ENCODE measurements at places on chromosomes 1 and 21.
A peak's percentile ranks its signal among the peaks of the same experiment; 100 is the strongest.

DNA sequence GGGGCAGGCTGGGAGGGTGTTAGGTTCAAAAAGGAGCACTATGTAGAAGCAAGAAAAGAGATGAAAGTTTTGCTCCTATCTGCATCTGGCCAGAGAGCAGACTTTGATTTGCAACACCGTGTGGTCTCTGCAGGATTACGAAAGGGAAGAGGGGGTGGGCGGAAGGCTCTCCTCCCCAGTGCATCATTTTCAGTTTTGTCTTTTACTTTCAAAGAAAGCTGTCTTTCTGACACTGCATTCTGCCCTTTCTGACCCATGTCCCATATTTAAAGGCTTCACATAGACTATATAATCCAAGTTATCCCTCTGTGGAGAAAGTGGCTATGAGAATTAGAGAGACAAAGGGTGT, 126.5 kb downstream of the RHOU start:
- DNase-seq = no peak

GRCh38 chr1:59045137-59045536, 251.8 kb upstream of the FGGY start:
- no peak for DNase-seq

- no peak for DNase-seq
Measured at GRCh38 chr1:81780705-81781454, 19.9 kb upstream of the ADGRL2 start.

GRCh38 chr21:36749935-36750575, 51.1 kb downstream of the SIM2 start:
- no peak for DNase-seq

GRCh38 chr1:29120947-29121485, 2.7 kb downstream of the TMEM200B start:
- peak; percentile 13 for DNase-seq

GRCh38 chr1:51316113-51316845, 14.1 kb downstream of the TTC39A start:
- DNase-seq = no peak

GRCh38 chr1:90726986-90727480, 9.9 kb upstream of the BARHL2 start:
- DNase-seq = no peak

DNA sequence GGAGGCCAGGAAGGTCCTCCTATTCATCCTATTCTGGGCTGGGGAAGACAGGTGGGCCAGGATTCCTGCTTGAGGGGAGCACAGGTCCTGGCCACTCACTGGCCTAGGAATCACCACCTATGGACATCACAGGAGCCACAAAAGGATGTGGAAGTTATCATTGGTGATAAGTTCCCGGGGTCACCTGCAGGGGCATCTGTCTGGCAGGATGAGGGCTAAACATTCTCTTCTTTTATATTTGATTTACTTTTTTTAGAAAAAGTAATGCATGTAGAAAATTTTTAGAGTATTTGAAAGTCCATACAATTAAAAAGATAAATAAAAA, 33.2 kb upstream of the KIAA0040 start:
- DNase-seq = no peak

DNA sequence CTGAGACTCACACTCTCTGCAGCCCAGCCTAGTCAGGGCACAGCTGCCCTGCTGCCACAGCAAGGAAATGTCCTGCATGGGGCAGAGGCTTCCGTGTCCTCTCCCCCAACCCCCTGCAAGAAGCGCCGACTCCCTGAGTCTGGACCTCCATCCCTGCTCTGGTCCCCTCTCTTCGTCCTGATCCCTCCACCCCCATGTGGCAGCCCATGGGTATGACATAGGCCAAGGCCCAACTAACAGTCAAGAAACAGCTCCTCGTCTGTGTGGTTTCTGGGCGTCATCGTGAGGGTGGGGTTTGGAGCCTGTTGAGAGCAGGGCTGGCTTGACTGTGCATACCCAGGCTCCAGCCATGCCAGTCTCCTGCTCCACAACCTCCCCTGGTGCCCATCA, 19.5 kb downstream of the FAAH start:
- no peak for DNase-seq

GRCh38 chr1:227782226-227782625, 33.2 kb upstream of the PRSS38 start:
- DNase-seq = no peak

DNA sequence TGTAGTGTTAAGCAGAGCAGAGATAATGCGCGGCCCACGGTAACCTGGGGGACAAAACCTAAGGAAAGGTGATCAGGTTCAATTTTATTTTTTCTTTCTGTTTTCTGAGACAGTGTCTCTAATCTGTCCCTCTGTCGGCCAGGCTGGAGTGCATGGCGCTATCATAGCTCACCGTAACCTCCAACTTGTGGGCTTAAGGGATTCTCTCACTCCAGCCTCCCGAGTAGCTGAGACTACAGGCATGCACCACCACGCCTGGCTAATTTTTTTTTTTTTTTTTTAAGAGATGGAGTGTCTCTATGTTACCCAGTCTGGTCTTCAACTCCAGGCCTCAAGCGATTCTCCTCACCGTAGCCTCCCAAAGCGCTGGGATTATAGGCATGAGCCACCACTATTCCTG, 724 bp upstream of the ANKRD35 start:
- DNase-seq = no peak

DNA sequence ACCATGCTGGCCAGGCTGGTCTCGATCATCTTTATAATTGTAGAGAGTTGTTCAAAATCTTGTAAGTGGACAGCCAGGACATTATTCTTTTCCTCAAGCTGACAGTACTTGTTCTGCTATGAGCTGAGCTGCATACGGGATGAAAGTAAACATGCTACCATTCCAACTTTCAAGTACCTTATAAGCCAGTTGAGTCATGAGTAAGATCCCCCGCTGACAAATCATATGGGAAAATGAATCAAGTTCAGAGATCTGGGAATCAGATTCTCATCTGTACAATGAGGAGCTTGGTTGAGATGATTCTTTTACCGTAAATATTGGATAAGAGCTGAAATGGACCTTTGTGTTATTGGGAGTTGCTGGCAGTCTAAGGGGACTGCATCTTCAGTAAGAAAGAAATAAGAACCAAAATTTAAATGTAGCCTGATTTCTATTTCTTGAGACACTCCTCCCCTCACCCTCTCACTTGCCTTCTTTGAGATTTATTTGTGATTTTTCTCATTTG, 62.7 kb downstream of the CENPF start:
- no peak for DNase-seq

DNA sequence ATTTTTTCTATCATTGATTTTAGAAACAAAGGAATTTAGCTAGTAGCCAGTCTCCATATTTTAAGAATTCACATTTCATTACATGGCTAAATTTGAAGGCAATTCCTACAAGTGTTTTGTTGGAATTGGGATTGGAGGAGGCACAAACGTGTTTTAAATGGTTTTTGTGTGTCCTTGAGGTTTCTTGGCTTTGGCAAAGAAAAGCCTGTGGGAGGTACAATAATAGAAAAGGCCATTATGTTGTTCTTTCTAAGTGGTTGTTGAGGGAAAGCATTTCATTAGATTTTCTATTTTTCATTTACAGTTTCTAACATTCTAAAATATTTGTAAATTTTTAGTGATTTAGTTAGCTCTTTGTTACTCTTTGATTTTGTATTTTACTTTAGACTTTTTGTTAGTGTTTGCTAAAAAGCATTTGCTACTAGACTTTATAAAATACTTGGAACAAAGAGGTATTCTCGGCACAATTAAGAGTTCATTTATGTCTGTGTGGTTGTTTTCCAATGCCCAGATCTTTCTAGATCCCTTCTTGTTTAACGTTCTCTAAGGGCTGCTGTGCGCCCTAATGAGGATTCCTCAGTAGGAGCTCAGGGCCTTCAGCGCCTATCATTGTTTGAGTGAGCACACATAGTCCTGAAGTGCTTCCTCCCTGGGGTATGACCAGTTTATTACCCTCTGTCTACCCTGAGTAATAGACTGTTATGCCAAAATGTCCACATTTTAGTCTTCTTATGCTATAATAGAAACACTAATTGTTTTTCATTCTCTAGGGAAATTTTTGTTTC, 70.0 kb upstream of the KIAA1614 start:
- DNase-seq = no peak

DNA sequence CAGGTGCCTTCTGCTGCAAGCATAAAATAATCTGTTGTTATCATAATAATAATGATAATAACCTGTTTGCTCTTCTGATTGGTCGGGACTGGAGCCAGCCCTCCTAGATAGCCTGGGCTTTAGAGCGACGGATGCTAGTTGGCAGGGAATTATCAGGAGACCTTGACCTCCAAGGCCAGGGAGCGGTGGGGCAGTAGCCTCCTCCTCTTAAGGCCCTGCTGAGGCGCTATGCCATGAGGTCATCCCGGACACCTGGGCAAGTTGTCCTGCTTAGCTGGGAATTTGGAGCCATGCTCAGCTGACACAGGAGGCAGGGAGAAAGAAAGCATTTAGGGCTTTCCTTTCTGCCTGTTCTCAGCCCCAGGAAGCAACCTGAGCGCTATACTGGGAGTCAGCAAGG, 15.6 kb downstream of the C1orf115 start:
- DNase-seq = no peak

DNA sequence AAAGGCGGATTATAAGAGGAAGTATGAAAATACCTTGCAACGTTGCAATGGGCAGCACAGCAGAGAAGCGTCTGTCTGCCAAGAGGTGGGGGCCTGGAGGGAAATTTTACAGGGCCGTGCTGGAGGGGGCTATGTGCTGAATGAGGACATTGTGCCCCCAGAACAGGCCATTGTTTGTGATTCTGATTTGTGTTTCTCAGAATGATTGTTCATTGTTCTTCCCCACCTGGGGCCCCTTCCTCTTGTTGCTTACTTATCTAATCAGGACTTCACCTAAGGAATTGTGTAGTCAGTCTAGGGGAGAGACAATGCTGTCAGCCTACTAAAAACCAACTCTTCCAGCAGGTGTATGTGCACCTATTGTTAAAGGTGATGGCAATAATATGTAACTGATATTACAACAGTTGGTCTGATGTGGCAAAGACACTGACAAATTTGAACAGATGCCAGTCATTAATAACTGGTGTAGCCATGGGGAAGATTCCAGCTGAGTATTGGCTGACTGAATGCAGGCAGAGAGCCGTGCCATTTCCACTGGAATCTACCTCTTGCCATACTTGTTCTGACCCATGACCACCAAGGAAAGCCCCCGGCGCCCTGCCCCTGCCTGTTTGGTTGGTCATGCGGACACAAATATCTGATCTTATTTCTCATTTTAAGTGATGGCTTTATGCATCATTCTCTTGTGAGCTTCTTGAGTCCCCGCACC, 45.2 kb upstream of the PSEN2 start:
- DNase-seq = no peak

DNA sequence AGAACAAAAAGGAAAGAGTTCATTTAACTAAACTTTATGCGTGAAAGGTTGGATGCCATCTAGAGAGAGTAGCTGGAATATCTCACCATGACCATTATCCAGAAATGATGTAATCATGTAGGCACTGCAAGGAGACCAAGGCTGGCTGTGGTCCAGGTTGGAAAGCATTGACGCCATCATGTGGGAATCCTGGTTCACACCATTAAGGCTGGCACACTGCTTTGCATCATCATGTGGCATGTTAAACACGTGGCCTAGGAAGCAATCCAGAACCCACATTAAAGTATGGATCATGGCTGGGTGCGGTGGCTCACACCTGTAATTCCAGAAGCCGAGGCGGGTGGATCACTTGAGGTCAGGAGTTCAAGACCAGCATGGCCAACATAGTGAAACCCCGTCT, 4.3 kb downstream of the ADAMTS1 start:
- DNase-seq = no peak

DNA sequence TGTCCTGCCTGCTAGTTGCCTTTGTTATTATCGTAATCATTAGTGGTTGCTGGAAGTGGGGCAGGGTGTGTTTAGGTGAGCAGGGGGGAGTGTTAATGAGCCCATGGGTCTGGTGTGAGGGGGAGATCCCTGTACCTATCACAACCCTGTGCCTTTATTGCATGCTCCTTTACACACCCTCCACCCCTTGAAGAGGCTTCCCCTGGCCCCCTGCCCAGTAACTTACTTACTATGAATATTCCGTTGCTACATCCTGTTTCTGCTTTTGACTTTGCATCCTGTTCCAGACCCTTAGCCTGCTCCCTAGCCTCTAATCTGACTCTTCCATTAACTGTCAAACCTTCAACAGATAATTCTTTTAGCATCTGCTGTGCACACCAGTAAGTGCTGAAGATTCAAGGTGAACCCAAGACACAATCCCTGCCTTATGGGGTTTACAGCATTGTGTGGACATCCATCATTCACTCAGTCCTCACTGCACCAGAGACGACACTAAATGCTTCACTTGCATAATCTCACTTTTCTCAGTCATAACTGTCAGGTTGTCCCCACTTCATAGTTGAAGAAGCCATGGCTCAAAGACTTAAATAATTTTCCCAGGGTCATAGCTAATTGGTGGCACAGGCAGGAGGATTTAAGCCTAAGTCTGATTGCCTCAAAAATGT, 47.9 kb downstream of the CDC7 start:
- no peak for DNase-seq

DNA sequence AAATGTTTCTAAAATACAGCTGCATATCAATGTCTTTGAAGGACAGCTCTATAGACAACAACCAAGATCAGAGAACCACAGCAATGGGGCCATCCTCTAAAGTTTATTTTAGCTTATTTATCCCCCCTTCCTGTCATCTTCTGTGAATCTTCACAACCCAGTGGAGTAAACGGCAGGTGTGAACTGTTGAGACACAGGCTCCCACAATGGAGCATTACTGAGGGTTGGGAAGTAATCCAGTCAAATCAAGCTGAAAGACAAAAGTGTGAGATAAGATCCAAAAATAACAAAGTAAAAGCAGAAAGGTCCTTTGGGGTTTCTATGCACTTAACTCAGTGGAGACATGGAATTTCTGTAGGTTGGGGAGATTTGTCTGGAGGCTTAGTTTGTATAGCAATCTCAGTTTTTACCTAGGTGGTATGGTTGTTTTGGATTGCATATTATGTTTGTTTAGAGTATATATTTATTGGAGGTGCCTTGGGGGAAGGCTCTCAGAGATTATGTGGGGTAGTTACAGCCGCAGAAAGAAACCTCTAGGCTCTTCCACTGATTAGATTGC, 286.9 kb upstream of the ADGRL2 start:
- DNase-seq = no peak
